ENCODE measurements at places on chromosomes 5 and 9.

DNA sequence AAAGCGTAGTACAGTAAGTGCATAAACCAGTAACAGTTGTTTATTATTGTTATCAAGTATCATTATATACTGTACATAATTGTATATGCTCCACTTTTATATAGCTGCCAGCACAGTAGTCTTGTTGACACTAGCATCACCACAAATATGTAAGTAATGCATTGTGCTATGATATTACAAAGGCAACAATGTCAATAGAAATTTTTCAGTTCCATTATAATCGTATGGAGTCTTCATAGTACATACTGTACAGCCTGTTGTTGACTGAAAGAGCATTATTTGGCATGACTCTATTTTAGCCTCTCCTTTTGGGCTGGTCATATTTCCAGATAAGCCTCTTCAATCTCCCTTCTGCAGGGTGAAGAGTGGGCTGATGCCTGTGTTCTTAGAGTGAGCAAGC lies 40.4 kb downstream of the CFAP95 start:
- no peak for DNase-seq

GRCh38 chr5:145975361-145976066 lies 39.1 kb downstream of the SH3RF2 start:
- DNase-seq, result no peak

DNA sequence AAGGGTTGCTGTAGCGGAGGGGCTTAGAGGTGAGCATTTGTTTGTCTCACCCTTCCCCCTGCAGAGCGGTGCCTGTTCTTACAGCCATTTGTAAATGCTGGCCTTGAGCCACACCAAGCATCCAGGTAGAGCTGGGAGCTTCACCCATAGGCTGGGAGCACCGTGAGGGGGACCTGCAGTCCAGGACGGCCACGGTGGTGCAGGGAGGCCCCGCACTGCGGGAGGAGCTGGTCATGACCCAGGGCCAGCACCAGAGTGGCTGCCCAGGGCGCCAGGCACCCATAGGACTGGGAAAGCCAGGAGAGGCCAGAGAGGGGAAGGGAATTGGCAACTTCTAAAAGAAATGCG lies 197.3 kb upstream of the ADAMTS16 start:
- DNase-seq, result no peak

DNA sequence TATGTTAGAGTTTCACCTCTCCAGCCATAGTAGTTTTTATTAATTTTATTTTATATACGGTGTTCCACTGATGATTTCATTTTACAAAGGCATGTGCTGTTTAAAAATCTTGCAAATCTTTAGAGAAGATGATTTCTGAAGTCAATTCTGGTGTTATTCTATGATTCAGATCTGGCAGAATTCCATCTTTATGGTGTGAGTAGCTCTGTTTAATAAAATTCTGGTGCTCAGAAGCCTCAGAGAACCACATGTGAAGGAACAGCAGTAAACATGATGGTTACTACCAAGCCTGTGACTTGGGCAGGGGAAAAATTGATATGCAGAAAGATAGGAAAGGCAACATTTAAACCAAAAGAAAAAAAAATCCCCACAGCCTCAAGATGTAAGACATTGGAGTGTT lies 299.7 kb downstream of the NPR3 start:
- no peak for DNase-seq

DNA sequence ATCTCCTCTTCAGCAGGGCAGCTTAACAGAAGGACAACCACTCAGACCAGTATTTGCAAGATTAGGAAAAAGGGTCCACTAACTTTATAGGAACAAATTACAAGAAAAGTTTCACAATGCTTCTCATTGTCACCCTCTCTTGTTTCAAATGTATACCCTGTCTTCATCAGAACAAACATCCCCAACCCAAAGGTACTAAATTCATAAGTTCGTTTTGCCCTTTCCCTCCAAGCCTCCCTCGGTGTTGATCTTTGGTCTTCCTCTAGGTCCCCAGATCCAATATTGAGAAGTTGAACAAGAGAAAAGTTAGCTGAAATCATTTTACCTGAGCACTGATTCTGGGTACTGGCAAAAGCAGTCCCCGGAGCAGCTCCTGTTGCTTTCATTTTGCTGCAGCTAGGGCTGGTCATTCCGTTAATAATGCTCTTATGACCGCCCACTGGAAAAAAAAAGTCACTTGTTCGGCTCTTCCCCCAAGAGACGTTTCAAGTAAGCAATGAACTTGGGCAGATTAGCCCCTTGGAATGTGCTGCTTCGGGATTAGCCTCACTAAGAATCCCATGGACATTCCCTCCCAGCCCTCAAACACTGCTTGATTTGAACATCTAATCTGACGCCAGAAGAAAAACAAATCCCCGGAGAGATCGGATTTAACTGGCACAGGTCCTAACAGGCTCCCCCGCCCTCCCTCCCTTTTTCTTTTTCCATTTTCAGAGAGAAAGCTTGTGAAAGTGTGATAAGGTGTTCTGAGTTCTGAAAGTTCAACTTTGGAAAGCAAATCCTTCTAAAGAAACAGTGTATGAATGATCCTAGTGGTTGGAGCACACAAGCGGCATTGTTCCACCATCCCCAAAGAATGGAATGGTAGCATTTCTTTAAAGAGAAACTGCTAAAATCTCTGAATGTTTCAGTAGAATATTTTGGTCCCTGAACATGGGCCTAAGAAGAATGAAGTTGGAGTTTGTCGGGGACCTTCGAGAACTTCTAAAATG lies 252.5 kb downstream of the TRPM3 start:
- no peak for DNase-seq

- DNase-seq, result no peak
These were observed 69.0 kb downstream of the SHC3 start for GRCh38 chr9:89109666-89110065.

GRCh38 chr5:176788941-176789872 lies 21.2 kb upstream of the UNC5A start:
- no peak for DNase-seq

DNA sequence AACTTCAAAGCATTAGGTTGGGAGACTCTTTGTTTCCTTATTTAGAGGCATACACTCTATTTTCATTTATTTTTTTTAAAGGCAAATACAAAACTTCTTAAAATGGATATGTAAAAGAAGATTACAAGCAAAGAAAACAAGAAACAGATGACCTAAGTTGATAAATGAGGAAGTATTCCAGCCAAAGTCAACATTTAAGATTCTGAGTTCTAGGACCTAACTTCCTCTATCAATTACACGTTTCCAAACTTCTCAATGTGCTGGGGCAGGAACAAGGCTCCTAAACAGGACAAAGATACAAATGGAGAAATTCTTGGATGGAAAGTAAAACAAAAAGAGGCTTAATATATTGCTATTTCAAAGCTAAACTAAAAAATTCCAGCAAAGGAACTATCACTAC lies 89.5 kb downstream of the TLE1 start:
- DNase-seq, result no peak

GRCh38 chr5:69335341-69335935 lies 2.8 kb upstream of the CCDC125 start:
- no peak for DNase-seq

- no peak for DNase-seq
These were observed 69.2 kb downstream of the MARCHF3 start for GRCh38 chr5:126961128-126961527.

DNA sequence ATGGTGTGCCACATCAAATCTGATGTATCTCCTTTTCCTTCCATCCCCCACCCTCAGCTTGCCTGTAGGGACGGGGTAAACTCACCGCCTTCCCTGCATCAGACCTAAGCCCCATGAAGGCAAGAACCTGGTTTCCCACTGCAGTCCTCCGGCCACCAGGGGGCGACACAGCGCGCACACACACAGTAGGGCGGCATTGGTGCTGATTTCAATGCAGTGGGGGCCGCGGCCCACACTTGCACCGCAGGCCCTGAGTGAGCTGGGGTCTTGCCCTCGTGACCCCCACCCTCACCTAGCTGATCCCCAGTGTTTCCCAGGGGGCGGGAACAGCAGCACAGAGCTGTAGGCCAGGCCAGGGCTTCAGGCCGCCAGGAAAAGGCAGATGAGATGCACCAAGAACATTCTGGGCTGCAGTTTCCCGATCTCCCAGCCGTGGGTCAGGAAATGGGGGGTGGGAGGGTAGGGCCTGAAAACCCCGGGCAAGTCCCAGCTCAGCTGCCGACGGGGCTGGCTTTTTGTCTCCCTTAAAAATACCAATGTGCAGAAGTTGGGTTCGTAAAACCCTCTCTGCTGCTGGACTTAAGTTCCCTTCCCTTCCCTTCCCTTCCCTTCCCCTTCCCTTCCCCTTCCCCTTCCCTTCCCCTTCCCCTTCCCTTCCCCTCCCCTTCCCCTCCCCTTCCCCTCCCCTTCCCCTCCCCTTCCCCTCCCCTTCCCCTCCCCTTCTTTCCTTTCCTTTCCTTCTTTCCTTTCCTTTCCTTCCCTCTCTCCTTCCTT lies 19.5 kb downstream of the FAM163B start:
- peak; percentile 41 for DNase-seq

GRCh38 chr5:57724836-57725235 lies 242.2 kb upstream of the ACTBL2 start:
- no peak for DNase-seq

- peak; percentile 12 for DNase-seq
These were observed 40.7 kb downstream of the F2RL2 start for GRCh38 chr5:76582230-76583162.

DNA sequence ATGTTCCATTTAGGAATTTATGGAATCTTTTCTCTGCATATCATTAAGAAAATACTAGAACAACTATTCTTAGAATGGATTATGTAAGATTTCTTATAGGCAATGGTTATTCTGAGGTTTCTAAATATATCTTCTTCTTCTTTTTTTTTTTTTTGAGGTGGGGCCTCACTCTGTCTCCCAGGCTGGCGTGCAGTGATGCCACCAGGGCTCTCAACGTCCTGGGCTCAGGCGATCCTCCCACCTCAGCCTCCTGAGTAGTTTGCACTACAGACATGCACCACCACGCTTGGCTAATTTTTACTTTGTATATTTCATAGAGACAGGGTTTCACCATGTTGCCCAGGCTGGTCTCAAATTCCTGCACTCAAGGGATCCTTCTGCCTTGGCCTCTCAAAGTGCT lies 137.2 kb downstream of the SREK1 start:
- DNase-seq, result no peak

DNA sequence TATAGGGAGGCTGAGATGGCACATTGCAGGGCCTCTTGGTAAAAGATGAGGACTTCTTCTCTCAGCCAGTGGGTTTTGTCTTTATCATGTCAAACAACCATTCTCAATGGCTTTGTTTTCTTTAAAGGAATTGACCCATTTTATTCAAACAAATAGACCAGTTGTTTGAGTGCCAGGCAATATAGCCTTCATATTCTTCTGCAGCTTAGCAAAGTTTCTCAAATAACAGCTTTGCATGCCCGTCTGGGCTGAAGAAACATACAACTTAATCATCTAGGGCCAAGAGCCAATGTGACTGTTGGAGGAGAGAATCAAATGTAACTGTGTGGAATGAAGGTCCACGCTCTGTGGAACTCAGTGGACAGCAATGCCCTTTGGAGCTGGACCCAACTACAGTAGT lies 57.4 kb upstream of the ADRA1B start:
- no peak for DNase-seq

GRCh38 chr5:156386976-156387375 lies 60.0 kb downstream of the SGCD start:
- DNase-seq, result no peak

DNA sequence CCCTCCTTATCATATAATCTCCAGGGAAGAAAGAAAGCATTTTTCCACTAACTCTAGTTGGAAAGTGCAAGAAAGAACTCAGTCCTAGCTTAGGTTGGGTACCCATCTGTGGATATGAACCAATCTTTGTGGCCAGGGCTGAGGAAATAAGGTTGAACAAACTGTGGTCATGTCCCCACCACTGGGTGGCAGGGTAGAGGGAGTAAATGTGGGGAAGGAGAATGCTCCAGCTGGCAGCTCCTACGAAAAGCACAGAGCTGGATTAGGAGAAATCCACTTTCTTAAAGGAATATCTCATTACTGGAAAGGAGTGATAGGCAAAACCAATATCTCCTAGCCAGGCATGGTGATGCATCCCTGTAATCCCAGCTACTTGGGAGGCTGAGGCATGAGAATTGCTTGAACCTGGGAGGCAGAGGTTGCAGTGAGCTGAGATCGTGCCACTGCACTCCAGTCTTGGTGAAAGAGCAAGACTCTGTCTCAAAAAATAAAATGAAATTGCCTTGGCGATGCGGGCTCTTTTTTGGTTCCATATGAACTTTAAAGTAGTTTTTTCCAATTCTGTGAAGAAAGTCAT lies 175.1 kb downstream of the CCDC192 start:
- DNase-seq, result no peak

DNA sequence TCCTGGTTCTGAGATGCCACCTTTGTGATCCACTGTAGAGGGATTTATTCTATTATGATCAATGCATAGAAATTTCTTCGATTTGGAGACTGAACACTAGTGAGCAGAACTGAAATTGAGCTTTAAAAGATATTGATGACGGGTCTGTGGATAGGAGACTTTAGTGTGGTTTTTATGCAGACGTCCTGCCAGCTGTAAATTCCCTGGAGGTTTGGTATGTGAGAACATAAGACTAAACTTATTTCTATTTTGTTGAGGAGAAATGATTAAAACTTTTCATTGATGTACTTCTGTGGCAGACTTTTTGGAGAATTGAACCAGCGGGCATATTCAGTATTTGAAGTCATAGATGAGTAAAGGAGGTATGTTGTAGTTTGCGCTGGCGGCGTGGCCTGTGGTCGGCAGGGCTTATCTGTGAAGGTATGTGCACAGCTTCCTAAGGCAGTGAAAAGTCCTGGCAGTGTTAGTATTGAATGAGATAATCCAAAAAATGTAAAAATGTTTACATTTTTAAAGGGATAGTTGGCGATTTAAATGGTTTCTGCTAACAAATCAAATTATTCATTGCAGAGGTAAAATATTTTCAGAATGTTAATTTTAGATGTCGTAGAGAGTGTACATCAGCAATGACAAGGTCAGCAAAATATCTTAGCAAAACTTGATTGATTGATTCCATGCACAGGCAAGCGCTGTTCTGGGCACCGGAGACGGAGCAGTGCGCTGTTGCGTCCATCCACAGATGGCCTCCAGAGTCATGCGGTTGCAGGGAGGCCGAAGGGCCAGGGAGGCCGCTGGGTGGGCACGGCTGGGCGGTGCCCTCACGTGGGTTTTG lies 20.4 kb downstream of the TENT4A start:
- DNase-seq, result no peak

GRCh38 chr5:32866138-32866537 lies 155.0 kb downstream of the NPR3 start:
- no peak for DNase-seq

DNA sequence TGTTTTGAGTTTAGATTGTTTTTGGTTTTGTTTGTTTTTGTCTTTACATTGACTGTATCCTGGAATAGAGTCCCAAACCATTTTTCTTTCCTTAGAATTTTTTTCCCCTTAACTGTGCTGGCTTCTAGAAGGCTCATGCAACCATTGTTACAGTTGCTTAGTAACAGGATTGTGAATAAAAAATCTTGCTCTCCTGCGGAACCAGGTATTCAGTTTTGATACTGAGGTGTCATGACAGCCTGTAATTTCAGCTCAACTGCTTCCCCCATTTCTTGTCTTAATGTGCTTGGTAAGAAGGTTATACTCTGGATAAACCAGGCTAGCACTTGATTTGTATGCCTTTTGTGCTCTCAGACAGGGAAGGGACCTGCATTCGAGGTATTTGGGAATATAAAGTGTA lies 42.1 kb downstream of the FOCAD start:
- no peak for DNase-seq

- no peak for DNase-seq
These were observed 11.1 kb upstream of the CTSL start for GRCh38 chr9:87714819-87715218.

All from CD4-positive, alpha-beta T cell treated with Interleukin-21 for 1 hour (primary cell).